ENCODE measurements at places on chromosomes 3 and 15.

- DNase-seq: no peak
Observed at GRCh38 chr15:31148297-31149087, 47.0 kb upstream of the TRPM1 start.

GRCh38 chr3:43043793-43044192, 62.1 kb downstream of the POMGNT2 start:
- DNase-seq: no peak

DNA sequence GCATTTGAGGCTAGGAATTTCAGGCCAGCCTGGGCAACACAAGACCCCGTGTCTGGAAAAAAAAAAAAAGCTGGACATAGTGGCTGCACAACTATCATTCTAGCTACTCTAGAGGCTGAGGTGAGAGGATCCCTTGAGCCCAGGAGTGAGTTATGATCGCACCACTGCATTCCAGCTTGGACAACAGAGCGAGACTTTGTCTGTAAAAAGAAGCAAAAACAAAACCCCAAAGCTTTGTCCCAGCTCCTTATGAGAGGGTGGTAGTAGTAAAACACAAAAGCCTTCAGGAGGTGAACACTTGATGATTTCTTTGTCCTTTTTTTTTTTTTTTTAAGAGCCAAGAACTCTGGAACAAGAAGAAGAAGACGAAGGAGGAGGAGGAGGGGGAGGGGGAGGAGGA, 1.1 kb upstream of the CD200 start:
- no peak for DNase-seq

GRCh38 chr3:67030785-67031740, 33.0 kb downstream of the KBTBD8 start:
- no peak for DNase-seq

- no peak for DNase-seq
Observed at GRCh38 chr15:100898152-100898490, 18.5 kb downstream of the ALDH1A3 start.

GRCh38 chr15:97989299-97989698, 28.8 kb downstream of the ARRDC4 start:
- no peak for DNase-seq

GRCh38 chr3:170044795-170045244, 7.0 kb downstream of the GPR160 start:
- DNase-seq: no peak

DNA sequence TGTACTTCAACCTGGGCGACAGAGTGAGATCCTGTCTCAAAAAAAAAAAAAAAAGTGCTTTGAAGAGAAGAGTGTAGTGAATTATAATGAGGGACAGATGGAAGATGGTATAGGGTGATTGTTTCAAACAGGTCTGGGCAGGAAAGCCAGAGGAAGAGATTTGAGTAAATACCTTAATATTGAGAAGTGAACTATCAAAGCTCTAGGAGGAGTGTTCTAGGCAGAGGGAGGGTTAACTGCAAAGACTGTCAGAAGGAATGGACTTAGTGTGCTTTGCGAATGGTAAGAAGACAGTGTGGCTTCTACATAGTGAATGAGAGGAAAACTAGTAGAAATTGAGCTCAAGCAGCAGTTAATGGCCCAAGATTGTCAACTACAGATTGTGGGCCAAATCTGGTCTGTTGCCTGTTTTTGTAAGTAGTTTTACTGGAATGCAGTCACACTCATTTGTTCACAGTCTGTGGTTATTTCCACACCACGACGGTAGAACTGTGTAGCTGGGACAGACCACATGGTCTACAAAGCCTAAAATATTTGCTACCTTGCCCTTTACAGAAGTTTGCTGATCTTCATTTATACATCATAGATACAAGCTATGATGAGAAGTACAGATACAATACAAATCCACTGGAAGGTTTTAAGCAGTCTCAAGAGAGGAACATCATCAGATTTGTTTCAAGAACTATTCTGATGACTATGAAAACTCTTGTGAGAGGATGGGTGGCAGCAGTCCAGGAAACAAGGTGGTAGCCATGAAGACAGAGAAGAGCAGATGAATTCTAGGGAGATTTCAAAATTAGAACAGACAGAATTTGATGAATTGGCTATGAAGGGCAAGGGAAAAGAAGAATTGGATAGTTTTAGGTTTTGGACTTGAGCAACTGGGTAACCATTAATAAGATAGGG, 16.5 kb upstream of the USP50 start:
- no peak for DNase-seq

- no peak for DNase-seq
Observed at GRCh38 chr15:69089258-69089657, 71.2 kb upstream of the GLCE start.

GRCh38 chr15:60809375-60809774, 330.4 kb upstream of the ICE2 start:
- no peak for DNase-seq

- no peak for DNase-seq
Observed at GRCh38 chr3:184543256-184543655, 18.3 kb upstream of the EPHB3 start.

- DNase-seq: no peak
Observed at GRCh38 chr3:169790687-169791429, 17.7 kb downstream of the MYNN start.

DNA sequence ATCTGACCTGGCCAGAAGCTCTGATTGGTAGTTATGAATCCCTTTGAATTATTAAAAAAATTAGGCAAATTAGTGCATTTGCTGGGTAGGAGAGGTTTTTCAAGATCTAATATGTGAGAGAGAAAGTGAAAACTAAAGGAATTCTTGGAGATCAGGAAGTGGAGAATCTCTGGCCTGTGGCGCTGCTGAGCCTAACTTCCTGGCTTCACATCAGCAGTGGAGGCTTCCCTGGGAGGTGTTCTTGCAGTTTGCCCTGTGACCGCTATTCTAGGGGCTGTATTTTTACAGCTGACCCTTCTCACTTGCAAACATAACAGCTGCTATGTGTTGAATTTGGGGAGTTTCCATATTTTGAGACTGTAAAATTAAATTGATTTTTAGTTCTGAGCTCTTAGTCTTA, 166.4 kb downstream of the ATG7 start:
- DNase-seq: no peak

GRCh38 chr3:174191380-174191779, 667.8 kb upstream of the NAALADL2 start:
- no peak for DNase-seq

DNA sequence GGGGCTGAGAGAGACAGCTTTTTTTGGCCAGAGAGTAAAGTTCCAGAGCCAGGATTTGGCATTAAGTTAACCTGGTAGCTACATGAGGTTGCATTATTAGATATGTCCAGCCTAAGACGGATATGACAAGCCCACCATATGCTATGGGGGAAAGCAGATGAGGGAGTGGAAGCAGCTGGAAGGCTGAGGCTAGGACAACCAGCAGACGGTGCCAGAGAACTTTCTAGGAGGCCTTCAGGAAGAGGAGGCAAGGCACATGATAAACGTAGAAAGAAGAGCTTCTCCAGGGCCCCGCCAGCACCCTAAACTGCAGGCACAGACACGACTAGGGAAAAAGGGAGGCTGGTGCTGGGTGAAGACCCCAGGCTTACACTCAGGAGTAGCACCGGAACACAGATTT, 87.0 kb downstream of the CTNNB1 start:
- no peak for DNase-seq

DNA sequence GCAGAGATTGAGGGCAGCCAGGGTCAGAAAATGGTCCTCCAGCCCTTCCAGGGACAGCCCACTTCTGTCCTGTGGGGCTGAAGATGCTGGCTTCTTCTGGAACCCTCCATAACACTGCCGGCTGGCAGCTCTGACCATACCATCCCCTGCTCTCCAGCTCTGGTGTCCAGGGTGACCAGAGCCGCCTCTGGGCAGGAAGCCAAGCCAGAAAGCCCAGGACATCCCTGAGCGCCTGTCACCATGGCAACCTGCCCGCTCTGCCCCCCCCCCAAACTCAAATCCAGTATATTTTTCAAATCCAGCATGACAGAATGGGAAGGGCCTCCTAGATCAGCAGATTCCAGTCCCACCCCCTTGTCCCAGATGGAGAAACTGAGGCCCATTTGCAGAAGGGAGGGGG, 420 bp upstream of the TMIE start:
- DNase-seq: no peak

DNA sequence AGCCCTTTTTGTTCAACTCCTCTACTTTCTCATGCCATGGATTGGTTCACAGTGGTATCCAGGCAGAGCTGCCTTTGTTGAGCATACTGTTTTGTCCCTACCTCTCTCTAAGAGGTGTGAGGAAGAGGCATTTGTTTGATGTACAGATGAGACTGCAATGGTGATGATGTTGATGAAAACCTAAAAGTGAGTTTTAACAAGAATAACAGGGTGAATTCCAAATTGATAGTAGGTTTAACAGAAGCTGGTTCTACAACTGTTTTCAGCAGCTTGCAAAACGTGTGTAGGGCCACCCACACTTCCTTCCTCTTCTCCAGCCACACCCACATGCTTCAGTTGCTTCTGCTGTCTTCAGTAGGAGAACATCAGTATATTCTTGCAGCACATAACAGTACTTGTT, 10.2 kb downstream of the SNRK start:
- peak; percentile 24 for DNase-seq

DNA sequence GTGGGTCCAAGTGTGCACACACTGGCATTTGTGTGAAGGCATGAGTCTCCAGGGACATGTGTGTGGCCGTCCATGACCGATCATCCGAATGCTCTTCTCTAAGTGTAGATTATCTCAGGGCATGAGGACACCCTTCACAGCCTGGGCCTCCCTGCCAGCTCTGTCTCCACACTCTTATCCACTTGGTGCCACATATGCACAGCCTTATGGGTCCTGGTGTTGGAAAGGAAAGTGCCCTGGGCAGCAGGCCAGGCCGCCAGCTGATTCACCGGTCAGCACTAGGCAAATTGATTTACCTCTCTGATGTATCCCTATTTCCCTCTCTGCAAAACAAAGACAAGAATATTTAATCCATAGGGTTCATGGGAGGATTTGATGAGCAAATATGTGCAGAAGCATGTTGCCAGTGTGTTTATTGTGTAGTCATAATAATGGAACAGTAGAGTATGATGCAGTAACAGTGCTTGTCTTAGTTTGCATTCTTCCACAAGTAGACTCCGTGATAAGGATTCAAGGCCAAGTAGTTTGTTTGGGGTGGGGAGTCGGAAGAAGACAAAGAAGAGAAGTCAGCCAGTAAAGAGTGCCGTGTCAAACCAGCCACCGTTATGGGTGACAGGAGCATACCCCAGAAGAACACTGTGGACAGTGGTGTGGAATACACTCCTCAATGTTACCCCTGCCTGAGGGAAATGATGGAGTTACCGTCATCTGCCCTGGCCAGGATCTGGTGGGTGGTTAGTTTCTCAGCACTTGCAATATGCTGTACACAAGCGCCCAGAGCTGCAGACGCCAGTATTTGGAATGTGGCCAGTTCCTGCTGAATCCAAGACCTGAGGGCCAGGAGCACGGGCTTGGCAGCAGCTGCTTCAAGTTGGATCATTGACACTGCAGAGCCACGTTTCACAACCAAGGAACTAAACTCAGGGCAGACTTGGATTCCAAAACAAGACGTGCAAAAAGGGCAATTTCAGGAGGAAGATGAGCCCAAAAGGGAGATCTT, 85.1 kb downstream of the MTHFS start:
- DNase-seq: no peak

- DNase-seq: no peak
Observed at GRCh38 chr15:81530271-81530691, 156.3 kb upstream of the TMC3 start.

- DNase-seq: no peak
Observed at GRCh38 chr3:172280406-172281051, 167.7 kb downstream of the GHSR start.

GRCh38 chr3:187758318-187758955, 13.2 kb upstream of the BCL6 start:
- no peak for DNase-seq

- DNase-seq: no peak
Observed at GRCh38 chr3:67357610-67358458, 296.6 kb downstream of the SUCLG2 start.
